ENCODE measurements at places on chromosomes 1 and 21. TPM values are rescaled to one million over a fixed set of nuclear protein-coding genes. Genes with fewer than 3 reads are reported as not detected.

DNA sequence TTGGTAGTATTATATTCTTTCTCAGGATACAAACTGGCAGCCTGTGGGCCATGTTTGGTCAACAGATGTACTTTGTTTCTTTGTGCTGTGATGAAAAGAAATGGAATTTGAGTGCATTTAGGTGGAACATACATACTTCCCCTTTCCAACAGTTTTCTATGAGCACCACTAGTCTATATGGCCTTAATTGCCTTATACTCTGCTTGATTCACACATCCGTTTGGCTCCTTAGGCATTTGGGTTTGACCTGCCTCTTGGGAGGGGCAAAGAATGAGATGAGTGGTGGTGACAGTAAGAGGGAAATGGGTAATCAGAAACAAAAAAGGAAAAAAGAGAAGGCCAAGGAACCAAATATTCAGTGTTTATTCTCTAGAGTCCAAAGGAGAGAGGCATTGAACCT lies 17.0 kb downstream of the CFAP126 start:
- no peak for DNase-seq

DNA sequence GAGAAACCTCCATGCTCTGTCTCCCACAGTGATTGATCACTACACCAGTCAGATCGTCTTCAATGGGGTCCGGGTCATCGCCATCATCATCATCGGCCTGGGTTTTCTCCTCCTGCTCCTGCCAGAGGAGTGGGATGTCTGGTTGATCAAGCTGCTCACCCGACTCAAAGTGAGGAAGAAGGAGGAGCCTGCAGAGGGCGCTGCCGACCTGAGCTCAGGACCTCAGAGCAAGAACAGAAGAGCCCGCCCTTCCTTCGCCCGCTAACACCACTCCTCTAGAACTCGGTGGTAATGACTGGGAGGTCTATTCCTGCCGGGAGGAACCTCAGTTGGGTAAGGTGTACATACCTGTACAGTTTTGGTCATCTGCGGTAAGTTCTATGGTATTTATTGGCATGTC lies 50.3 kb upstream of the COA6 start:
- no peak for DNase-seq

GRCh38 chr1:61442544-61442943 lies 282.4 kb downstream of the TM2D1 start:
- no peak for DNase-seq

The REN gene
- polyA plus RNA-seq, result not detected

- no peak for DNase-seq
These were observed 119.5 kb upstream of the TMPRSS2 start for GRCh38 chr21:41627428-41627827.

DNA sequence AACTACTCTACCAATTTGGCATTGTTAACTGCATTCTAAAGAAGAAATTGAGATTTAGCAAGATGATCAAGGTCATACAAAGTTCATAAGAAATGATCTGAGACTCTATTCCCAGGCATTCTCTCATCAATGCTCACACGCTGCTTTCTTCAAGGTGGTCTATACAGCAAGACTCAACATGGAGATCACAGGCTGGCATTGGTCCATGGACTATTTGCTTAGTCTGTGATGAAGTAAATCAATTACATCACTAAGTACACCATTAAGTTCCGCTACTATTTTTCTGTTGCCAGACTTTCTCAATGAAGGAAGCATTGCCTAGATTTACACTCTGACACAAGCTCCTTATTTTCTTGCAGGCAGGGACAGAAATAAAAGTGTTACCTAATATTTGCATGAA lies 51.9 kb upstream of the CYP2J2 start:
- no peak for DNase-seq

The CFAP107 gene
- polyA plus RNA-seq, result 0.09 TPM

GRCh38 chr1:82215056-82215852 lies 414.5 kb downstream of the ADGRL2 start:
- peak; percentile 64 for DNase-seq

The ACOT11 gene
- polyA plus RNA-seq, result 7.2 TPM

- DNase-seq, result no peak
These were observed 6.6 kb downstream of the CREG1 start for GRCh38 chr1:167546935-167547334.

The GJA8 gene
- not detected for polyA plus RNA-seq

The OR2T33 gene
- not detected for polyA plus RNA-seq

Measured in hindlimb muscle (tissue), 1 donor.